LHCN-M2 (cell line): ENCODE measurements at places on chromosomes 16 and 17. TPM values are rescaled to one million over a fixed set of nuclear protein-coding genes. Genes with fewer than 3 reads are reported as not detected.

DNA sequence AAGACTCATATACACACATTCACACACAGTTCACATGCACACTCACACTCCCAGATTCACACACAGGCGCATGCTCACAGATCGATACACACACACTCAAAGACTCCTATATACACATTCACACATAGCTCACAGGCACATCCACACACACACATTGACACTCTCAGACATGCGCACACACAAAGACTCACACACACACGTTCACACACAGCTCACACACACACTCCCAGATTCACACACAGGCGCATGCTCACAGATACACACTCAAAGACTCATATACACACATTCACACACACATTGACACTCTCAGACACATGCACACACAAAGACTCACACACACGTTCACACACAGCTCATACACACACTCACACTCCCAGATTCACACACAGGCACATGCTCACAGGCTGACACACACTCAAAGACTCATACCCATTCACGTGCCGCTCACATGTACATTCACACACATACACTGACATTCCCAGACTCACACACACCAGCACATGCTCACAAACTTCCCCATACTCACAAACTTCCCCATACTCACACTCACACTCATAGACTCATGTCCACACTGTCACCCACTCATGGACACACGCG is 25.6 kb upstream of the KRT17 start:
- DNase-seq = no peak

DNA sequence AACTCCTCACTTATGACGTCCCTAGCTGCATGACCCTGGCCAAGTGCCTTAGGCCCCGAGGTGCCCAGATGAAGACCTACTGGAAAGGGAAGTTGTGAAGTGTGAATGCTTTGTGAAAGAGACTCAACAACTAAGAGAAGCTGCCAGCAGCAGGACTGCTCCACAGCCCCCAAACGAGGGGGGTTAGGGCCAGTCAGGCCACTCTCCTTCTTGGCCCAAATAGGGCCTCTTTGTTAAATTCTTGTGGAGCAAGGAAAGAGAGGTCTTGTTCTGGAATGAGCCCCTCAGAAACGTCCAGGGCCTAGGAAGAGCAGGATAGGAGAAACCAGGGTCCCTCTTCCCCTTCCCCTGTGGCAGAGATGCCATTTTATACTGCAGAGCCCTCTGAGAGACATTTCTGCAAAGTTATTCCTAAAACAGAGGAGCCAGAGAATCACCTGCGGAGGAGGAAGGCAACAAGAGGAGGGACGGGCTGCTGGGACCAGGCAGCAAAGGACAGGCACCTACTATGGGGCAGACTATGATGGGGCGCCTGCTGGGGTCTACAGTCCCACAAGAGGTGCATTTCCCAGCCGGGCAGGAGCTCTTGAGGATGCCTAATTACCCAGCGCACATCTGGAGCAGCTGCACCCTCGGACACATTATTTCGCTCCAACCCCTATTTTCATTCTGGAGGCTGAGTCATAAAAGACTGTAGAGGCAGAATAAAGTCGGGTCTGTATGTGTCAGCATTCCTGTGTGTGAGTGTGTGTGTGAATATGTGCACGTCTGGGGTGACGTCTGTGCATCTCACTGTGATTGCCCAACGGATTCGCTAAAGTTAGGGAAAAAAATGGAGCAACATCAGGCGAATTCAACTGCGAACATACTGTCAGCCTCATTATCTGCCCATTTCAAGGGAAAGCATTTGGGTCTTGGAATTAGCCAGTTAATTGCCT is 11.4 kb upstream of the HOXB9 start:
- peak; percentile 94 for DNase-seq

Gene SDR42E2
- total RNA-seq = not detected in 2 replicates

- DNase-seq = peak; percentile 55
Measured at GRCh38 chr17:69972251-69972650, 102.8 kb upstream of the KCNJ16 start.

- DNase-seq = peak; percentile 8
Measured at GRCh38 chr17:79095345-79096055, 20.9 kb downstream of the ENGASE start.
